Sigmoid colon (tissue), 7 donors: ENCODE measurements at places on chromosomes 2 and 18.

DNA sequence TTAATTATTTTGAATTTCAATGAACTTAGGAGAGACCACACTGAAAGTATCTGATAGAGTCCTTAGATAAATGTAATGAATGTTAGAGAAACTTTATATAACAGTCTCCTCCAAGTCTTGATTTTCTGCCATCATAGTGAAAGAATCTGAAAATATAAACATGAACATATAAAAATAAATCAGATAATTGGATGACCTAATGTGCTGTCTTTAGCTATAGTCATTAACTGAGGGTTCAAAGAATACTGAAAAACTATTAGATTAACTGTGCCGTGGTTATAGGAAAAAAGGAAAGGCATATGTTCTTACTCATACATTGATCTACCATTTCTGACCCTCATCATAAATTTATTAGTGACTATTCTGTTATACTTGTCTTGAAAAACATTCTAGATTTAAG, 47.0 kb upstream of the SPAG16 start:
- no peak for DNase-seq

GRCh38 chr2:132581991-132582738, 87.8 kb downstream of the LYPD1 start:
- no peak for DNase-seq

GRCh38 chr2:23478933-23479683, 94.1 kb downstream of the KLHL29 start:
- DNase-seq: no peak

DNA sequence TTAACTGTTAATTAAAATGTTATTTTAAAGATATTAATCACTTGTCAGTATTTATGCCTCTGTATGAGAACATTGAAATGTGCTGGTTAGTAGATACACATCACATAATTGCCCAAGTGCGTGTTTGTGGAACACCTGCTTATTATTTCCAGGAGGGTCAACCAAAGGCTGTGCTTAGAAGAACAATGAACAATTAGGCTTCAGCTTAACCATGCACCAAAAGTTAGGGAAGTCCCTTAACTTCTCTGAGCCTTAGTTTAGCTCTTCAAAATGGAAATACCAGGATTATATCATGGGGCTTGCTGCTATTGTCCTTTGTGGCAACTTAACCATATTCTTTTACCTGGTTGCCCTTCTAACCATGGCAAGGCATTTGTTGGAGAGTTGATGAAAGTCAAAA, 43.0 kb upstream of the PLA2R1 start:
- no peak for DNase-seq

DNA sequence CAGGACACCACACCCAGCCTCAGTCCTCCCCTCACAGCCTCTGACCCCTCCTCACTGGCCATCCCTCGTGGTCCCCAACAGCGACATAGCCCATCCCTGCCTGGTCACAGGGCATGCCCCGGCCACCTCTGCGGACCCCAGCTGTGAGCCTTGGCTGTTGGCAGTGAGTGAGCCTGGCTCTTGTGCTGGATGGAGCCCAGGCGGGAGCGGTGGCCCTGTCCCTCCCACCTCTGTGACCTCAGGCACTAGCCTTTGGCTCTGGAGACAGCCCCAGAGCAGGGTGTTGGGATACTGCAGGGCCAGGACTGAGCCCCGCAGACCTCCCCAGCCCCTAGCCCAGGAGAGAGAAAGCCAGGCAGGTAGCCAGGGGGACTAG, 7.9 kb downstream of the DES start:
- peak; percentile 68 for DNase-seq
